Right ventricle myocardium inferior (tissue), 1 donor: ENCODE measurements at places on chromosomes 7 and 10. TPM values are rescaled to one million over a fixed set of nuclear protein-coding genes. Genes with fewer than 3 reads are reported as not detected.
A peak's percentile ranks its signal among the peaks of the same experiment; 100 is the strongest.

- peak; percentile 73 for DNase-seq
Measured at GRCh38 chr7:99380032-99380822, 5.7 kb downstream of the ARPC1B start.

- DNase-seq: no peak
Measured at GRCh38 chr7:132509643-132510042, 66.6 kb downstream of the PLXNA4 start.

DNA sequence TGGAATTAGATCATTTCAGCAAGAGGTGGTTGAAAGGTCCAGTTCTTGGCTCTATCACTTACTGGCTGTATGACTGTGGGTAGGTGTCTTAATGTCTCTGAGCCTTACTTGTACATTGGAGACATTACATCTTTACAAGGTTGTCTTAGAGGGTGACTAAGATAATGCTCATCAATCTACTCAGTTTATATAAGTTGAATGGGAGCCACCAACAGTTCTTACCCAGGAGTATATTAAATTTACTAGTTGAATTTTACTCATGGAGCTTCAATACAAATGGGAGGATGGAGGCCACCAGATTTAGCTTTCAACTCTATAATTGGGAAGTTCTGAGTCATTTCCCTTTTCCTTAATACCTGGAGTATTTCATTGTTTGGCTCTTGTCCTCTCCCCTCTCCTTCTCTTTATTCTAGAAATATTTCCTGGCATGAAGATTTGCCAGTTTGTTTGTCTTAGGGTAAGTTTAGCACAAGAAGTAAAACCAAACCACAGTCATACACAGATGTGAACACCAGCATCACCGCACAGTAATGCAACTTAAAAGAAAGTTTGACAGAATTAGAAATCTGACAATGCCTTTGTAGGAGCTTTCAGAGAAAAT is 222.8 kb downstream of the LRMDA start:
- no peak for DNase-seq

- DNase-seq: no peak
Measured at GRCh38 chr7:100571829-100572116, 1.9 kb downstream of the SAP25 start.

DNA sequence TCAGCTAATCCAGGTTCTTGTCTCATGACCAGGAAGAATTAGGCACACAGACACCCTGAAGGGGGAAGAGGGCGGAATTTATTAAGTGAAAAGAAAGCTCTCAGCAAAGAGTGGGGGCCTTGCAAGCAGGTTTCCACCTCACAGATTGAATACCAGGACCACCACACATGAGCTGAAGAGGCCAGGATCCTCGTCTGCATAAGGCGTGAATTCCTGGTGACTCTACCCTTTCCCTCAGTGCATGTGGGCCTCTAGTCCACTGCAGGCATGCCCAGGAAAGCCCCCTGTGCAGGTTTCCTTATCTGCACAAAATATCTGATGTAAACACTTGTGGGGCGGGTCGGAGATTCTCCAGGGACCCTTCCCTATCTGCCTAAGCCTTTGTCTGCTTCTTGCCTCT is 782.1 kb upstream of the LRRN3 start:
- no peak for DNase-seq

Gene IDI2
- 0.30 TPM for total RNA-seq

Gene GPR158
- total RNA-seq: not detected

Gene HTR7
- not detected for total RNA-seq

Gene GFRA1
- total RNA-seq: 7.3 TPM
